ENCODE measurements at places on chromosomes 6 and 20.
A peak's percentile ranks its signal among the peaks of the same experiment; 100 is the strongest.

DNA sequence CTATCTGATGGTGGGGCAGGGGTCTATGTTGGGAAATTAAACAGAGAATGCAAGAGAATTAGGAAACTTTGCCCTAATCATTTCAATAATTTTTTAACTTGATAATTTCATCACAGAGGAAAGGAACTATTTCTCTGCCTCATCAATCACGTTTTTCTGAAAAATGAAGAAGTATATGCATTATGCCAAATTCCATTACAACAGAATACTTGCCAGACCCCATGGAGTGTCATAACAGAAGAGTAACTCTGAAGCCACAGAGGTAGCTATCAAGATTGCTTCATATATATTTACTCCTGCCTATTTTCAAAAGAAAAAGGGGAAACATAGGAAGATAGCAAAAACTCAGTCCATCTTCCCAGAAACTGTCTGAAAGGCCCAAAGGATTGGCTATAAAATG lies 5.7 kb upstream of the USP49 start:
- DNase-seq = no peak

DNA sequence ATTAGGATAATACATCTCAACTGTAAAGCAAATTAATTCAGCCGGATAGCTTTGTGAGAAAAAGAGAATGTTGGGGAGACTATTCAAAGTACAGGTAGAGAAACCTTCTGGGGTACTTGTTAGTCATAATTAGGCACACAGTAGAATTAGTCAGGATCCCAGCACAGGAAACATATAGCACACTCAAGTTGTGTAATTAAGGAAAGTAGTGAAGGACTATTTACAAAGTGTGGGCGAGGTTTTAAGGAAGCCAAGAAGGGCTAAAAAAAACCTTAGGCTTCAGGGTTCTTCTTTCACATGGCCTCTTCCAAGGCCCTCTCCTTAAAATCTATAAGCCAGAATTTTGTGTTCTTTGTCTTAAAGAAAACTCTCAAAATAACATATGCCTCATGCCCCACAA lies 126.7 kb downstream of the RTN4IP1 start:
- DNase-seq = no peak

GRCh38 chr20:24948939-24949679 lies at the start of gene CST7:
Gene CST7, plus strand, starts transcription at chr20:24949269. Its CDS starts 237 bp downstream, at chr20:24949506.
- peak; percentile 88 for DNase-seq

DNA sequence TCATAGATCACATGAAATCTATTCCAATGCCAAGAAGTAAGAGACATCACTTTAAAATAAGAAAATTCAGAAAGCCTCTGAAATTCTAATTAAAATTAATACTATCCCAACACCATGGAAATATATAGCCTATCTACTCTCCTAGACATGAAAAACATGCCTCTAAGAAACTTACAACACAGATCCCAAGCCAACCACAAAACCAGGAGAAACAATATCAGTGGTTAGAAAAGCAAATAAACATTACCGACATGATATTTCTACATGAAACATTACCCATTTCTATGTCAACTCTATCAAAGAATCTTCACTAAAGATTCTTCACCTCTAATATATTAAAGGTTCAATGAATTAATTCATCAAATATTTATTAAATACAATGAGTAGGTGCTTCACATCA lies 4.8 kb downstream of the EPB41L2 start:
- no peak for DNase-seq

DNA sequence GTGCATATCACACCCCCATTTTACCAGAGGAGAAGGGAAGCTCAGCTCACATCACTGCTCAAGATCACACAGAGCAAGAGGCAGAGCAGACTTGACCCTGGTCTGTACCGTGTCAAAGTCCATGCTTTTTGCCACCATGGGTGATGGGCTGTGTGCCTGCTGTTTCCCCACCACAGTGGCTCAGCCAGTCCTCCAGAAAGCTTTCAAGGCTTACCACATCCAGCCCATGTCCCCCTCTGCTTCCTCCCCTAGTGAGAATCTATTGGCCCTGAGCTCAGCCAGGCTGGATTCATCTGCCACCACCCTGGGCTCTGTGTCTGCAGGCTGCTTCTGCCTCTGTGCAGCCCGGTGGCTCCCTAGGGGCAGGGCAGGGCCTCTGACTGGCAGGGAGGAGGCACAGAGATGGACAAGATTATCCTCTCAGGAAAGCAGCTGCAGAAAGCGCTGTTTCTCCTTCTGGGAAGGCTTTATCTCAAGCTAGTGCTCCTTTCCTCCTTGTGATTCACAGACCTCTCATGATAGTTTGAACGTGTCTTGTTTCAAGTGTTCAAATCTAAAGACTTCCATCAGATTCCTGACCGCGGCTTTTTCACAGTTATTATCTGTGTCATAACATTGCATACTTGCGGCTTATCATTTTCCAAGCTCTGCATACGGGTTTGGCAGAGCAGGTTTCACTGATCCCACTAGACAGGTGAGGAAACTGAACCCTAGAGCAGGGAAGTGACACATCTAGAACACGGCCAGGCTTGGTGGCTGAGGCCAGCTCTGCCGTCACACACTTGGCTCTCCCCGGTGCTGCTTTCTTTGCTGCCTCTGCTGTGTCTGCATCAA lies 37.4 kb downstream of the VEGFA start:
- DNase-seq = no peak

DNA sequence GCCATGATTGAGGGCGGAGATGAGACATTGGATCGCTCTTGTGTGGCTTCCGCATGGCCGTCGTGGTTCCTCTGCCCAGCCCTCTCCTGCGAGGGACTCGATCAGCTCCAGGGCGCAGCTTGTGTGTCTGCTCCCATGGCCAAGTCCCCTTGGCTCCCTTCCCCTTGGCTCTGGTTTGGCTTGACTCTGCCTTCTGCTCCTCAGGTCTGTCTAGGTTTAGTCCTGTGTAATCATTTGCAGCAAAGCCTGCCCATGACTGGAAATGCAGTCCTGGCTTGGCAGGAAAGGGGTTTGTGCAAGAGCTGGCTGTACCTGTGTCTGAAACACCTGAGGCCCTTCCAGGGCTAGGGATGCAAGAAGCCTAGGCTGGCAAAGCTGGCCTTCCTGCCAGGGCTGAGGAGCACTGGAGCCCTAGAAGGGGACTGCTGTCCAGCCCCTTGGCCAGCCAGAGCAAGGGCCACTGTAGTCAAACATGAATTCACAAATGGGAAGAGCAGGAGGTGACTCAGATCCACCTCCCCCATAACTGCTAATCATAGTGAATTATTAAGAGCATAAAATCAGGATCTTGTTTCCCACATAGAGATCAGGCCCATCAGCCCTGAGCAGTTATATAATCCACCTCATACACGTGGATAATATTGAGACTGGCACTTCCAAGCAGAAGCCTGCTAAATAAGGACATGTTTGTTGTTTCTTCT lies 196.8 kb downstream of the FARS2 start:
- no peak for DNase-seq

DNA sequence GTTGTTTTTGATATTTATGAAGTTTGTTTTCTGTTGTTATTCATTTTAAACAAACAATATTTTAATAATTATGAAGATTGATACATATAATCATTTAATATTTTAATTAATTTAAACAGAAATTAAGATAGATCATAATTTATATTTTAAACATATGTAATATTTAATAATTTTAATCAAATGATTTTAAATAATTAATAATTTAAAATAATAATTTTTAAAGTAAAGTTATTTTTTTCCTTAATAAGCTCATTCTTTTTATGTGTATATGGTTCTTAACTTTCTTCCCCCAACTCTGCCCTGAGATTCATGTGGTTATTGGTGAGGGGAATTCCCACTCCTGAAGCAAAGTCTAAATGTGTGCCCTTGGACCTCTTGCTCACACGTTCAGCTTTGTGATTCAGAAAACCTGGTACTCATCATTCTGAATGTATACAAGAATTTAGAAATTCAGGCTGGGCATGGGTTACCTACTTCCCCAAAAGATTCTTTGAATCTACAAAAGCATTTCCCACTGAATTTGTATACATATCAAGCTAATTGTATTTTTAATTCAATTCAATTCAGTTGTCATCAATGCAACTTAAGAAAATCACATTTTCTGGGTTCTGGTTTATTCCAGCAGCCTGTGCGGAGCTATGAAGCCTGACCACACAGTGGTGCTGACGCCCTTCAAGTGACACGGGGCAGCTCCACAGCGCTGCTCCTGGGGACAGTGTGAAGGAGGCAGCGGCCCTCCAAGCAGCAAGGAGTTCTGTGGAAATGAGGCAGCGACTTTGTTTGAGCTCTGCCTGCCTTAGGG lies 168.9 kb upstream of the UST start:
- DNase-seq = peak; percentile 53

DNA sequence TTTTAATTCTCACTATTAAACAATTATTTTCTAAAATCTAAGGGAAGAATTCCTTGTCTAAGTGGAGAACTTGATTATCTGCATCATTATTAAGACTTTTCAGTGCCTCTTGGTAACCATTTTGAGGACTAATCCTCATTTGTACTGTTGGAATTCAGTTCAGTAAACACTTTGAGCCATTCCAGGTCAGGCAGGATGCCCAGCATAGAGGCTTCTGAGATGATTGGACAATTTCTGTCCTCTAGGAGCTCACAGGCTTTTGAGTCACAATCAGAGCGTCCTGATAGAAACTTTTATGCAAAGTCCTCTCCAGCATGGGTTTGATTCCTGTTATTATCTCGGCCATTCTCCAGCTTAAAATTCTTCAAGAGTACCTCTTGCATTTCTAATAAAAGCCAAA lies 1304.6 kb downstream of the EPHA7 start:
- no peak for DNase-seq

- DNase-seq = no peak
Observed at GRCh38 chr6:157260735-157261410, 62.4 kb downstream of the TMEM242 start.

- no peak for DNase-seq
Observed at GRCh38 chr6:163695414-163695864, 280.9 kb downstream of the QKI start.

DNA sequence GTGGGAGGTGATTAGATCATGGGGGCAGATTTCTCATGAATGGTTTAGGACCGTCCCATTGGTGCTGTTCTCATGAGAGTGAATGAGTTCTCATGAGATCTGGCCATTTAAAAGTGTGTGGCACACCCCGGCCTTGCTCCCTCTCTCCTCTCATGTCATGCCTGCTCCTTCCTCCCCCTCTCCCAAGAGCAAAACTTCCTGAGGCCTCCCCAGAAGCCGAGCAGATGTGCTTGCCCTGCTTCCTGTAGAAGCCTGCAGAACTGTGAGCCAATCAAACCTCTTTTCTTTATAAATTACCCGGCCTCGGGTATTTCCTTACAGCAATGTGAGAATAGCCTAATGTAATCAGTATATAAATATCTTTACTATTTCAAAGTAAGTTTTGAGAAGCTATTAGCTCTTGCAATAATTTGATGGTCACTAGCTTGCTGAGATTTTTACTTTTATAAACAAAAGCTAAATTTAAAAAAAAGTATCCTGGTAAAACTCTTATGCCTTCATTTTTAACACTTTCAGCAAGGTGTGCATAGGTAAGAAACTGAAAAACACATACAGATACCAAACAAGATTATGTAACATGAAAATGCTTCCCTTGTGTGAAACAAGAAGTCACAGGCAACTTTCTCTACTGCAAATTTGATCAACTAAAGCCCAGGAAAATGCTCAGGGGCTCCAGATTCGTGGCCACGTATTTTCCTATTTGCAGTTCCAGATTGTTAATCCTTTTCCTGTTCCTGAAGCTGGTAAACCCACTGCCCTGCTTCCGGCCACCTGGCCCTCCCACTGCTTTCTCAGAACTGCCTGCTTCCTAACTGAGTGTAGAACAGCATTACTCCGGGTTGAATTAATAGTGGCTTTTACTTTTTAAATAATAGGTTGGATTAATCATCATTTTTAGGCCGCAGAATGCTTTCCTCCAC lies 395.1 kb upstream of the CNR1 start:
- no peak for DNase-seq

GRCh38 chr20:3420211-3420707 lies 12.8 kb upstream of the DNAAF9 start:
- peak; percentile 49 for DNase-seq

GRCh38 chr20:44196271-44196670 lies 9.3 kb upstream of the JPH2 start:
- no peak for DNase-seq

- no peak for DNase-seq
Observed at GRCh38 chr20:4099905-4100675, 84.7 kb upstream of the RNF24 start.

DNA sequence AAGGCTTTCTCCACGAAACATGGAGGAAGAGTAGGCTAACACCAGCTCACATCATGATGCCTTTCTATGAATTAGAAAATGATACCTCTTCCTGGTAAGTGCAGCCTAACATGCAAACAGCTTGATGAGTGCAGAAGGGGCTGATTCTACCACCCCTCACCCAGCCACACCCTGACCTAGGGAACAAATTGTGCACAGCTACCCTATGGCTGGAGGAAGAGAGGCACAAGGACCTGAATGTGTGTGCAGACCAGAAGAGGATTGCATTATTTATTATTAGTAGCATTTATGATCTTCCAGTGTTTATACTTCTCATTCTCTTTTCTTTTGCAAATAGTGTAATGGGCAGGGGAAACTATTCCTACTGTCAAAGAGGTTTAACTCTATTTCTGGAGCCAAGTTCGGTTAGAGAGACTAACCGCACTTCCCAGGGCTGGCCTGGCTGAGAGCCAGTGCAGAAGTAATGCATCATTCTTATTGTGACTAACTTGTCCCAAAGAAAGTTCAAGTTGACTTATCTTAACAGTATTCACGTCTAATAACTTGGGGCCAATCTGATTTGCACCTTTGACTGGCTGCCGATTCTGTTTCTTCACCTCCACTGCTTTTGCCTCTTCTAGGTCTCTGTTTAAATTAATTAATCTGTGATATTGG lies 237.5 kb downstream of the CD83 start:
- no peak for DNase-seq

DNA sequence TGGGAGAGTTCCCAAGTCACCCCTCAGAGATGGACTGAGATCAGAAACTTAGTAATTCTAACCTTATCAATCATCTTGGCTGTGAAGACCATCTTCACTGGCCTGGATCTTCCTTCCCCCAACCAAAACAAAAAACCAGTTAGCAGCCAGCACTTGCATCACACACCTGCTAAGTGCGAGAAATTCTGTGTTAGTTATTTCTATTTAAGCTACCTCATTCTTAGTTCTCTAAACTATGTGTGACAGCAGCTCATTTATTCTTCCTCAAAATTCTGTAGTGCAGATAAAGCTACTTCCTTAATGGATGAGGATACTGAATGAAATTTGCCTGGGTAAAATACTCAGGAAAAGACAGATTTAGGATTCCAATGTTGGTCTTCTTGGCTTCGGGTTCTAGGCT lies 18.2 kb upstream of the TAGAP start:
- DNase-seq = no peak

GRCh38 chr6:38350220-38350619 lies 289.5 kb downstream of the BTBD9 start:
- DNase-seq = no peak

Measured in CD4-positive, alpha-beta T cell treated with Interleukin-21 for 1 hour (primary cell).